NCI-H2171 treated with DMSO at 0.1 percent for 48 hours (cell line): ENCODE measurements at places on chromosomes 1 and 21.

DNA sequence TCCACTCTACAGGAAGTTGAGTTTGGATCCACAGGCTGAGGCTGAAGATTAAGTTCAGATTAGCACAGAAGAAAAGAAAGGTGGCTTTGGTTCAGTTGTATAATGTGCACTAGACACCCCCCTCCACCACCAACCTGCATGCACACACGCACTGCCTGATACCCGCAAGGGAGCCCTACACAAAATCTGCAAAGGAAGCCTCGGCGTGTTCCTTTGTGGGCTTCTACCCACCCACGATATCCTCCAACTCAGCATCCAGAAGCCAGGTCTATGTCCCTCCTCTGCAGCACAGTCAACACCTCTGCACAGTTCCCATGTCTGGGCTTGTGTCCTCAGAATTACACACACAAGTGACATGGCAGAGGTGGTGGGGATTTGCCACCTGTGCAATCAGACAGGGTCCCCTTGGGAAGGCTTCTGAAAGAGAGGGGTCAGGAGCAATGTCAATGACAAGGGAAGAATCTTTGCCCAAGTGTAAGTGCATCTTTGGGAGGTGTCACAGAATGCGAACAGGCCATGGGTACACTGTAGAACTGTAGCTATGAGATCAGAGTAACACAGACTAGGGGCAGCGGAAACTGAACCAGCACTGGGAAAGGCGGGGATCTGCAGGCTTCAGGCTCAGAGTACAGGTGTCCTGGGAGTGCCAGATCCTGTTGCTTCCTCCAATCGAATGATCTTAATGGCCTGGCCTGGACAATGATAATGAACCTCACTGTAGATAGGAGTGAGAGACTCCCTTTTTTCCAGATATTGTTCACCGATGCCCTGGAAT lies 148.6 kb upstream of the ETV3 start:
- no peak for DNase-seq

DNA sequence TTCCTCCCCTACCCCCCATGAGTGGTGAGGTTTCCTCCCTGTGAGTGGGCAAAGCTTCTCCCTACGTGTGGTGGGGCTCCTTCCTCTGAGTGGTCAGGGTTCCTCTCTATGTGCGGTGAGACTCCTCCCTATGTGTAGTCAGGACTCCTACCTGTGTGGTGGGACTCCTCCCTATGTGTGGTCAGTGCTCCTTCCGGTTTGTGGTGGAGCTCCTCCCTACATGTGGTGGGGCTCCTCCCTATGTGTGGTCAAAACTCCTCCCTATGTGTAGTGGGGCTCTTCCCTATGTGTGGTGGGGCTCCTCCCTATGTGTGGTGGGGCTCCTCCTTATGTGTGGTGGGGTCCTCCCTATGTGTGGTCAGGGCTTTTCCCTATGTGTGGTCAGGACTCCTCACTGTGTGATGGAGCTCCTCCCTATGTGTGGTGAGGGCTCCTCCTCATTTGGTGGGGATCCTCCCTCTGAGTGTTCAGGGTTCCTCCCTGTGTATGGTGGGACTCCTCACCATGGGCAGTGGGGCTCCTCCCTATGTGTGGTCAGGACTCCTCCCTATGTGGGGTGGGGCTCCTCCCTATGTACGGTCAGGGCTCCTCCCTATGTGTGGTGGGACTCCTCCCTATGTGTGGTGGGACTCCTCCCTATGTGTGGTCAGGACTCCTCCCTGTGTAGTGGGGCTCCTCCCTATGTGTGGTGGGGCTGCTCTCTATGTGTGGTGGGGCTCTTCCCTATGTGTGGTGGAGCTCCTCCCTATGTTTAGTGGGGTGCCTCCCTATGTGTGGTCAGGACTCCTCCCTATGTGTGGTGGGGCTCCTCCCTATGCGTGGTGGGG lies 29.1 kb downstream of the PRSS38 start:
- DNase-seq: no peak

GRCh38 chr21:44958471-44959191 lies 18.8 kb downstream of the SLX9 start:
- DNase-seq: no peak

- no peak for DNase-seq
Measured at GRCh38 chr1:118250232-118250631, 65.2 kb upstream of the SPAG17 start.

- no peak for DNase-seq
Measured at GRCh38 chr1:199220031-199220430, 581.2 kb downstream of the PTPRC start.

DNA sequence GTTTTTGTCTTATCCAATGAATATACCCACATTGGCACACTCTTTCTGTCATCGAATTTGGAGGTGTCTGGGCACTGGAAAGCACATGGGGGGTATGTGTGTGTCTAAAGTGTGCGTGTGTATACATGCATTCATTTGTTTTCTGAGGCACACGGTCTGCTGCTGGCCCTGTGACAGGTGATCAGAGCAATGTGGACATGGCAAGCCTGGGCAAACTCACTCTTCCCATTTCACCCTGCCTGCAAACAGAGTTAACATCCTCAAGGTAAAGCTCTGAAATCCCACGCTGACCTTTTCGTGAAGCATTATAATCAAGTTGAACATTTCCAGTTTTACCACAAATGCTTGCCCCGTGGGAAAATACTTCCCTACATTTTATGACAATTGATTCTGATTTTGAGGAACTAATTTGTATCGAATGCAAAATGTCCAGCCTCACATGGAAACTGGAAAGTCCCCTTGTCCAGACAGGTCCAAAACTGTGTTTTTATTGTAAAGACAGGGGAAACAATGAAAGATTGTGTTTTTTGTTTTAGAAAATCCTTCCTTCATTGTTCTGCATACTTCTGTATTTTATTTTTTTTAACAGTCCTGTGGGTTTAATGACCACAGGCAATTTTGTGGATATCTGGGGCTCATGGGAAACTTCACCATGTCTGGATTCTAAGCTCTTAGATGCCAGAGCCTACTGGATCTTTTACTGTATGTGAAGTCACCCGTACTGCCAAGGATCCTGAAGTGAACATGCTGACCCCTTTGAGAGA lies 160.9 kb downstream of the PBX1 start:
- no peak for DNase-seq

- DNase-seq: peak; percentile 51
Measured at GRCh38 chr1:57719274-57719673, 295.4 kb upstream of the DAB1 start.

- no peak for DNase-seq
Measured at GRCh38 chr1:245260883-245261282, 106.1 kb downstream of the KIF26B start.

GRCh38 chr1:234619794-234620247 lies 9.8 kb upstream of the IRF2BP2 start:
- peak; percentile 97 for DNase-seq

DNA sequence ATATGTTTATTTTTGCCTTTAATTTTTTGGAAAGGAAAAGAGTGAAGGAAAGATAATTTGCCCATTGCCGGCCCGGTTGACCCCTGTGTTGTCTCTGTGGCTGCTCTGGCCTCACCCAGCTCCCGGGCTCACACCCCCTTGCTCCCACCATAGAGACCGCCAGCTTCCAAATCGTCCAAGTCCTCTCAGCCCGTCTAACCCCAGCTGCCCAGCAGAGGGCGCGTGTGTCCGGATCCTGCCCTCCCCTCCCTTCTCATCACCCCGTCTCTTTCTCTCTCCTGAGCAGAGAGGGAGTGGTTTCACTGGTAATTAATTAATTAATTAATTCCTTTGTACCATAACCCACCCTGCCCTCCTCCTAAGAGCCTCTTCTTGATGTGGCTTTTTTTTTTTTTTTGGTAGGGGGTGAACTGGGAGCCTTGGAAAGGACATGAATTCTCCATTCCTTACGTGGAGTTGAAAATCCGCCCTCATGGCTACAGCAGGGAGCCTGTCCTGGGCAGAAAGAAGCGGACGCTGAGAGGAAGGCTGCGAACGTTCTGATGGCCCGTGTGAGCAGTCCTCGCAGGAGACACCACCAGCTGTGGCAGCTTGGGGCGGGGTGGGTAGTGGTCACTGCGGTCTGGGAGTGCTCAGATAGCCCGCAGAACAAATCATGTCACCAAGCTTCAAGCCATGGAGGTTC lies 45.9 kb downstream of the KIAA0040 start:
- DNase-seq: peak; percentile 69

DNA sequence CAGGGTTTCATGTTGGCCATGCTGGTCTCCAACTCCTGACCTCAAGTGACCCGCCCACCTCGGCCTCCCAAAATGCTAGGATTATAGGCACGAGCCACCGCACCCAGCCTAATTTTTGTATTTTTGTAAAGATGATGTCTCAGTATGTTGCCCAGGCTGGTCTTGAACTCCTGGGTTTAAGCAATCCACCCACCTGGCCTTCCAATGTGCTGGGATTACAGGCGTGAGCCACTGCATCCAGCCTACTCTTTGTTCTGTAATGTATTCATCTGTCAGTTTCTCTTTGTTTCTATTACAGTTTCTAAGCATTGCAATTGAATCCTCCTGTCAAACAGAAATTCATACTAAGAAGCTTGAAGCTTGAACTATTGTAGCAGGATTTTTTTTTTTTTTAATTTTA lies 54.8 kb upstream of the RCC1 start:
- DNase-seq: no peak

DNA sequence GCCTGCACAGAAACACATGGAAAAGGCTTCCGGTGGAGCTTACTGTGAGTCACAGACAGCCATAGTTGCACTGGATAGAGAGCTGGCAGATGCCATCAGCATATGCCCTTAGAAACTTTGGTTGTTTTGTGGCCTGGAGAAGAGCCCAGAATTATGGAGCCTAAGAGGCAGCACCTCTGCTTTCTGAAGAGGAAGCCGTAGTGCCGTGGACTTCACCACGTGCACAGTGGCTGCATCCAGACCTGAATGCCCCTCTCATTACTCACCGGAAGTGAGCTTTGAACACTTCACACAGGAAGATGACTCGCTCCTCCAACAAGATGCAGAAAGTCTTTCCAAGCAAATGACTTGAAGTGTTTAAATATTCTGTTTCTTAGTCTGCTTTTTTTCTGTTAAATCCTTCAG lies 28.4 kb downstream of the JUN start:
- peak; percentile 14 for DNase-seq

- no peak for DNase-seq
Measured at GRCh38 chr1:233865902-233866301, 38.6 kb upstream of the SLC35F3 start.
